AG08396 (cell line): ENCODE measurements at places on chromosomes 3 and 15.

GRCh38 chr15:38299216-38299615, 46.6 kb downstream of the SPRED1 start:
- peak; percentile 31 for DNase-seq

GRCh38 chr15:33132233-33132580, 62.3 kb downstream of the FMN1 start:
- no peak for DNase-seq

GRCh38 chr3:13427662-13428603, 7.8 kb upstream of the NUP210 start:
- DNase-seq: no peak

DNA sequence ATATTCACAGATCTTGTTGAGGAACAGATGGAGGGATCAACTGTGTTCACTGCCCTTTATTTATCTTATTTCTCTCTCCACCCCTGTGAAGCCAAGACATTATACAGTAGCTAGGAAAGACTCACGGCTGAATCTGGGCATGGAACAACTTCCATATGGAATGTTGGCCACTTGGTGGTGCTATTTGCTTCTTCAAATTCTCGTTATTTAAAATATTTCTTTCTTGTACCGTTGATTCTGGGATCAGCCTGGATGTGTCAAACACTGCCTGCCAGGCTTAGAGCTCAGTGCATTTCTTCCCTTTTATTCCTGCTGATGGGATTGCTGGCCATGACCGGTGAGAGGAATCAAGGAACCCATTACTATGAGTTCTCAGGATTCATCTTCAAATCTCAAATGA, 17.5 kb upstream of the GASK1A start:
- DNase-seq: peak; percentile 62
